ENCODE measurements at places on chromosomes 3 and 15. TPM values are rescaled to one million over a fixed set of nuclear protein-coding genes. Genes with fewer than 3 reads are reported as not detected.

- no peak overlapping the region for H3K4me3 ChIP-seq
- no peak for DNase-seq
- H3K27me3 ChIP-seq, result peaks cover 54% of the 10 kb centered on the region
Measured at GRCh38 chr3:128011140-128011539, 41.1 kb upstream of the SEC61A1 start.

DNA sequence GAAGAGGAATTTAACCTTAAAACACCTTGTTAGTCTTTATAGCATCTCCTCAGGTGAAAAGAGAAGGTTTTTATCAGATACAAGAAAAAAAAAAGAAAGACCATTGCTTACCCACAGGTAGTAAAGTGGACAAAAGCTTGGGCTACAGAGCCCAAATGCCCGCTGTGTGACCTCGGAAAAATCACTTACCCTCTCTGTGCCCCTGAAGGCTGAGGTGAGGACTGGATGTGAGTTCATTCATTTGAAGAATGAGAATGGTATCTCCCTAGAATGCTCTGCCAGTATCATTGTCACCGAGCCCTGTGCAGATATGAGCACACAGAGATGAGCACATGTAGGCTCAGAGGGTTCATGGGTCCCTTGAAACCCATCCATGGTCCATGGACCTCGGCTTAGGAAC is 17.6 kb upstream of the FAM240A start:
- no peaks in the 10 kb centered on the region for H3K27me3 ChIP-seq
- no peak overlapping the region for H3K27ac ChIP-seq
- no peaks in the 10 kb centered on the region for H3K4me1 ChIP-seq

DNA sequence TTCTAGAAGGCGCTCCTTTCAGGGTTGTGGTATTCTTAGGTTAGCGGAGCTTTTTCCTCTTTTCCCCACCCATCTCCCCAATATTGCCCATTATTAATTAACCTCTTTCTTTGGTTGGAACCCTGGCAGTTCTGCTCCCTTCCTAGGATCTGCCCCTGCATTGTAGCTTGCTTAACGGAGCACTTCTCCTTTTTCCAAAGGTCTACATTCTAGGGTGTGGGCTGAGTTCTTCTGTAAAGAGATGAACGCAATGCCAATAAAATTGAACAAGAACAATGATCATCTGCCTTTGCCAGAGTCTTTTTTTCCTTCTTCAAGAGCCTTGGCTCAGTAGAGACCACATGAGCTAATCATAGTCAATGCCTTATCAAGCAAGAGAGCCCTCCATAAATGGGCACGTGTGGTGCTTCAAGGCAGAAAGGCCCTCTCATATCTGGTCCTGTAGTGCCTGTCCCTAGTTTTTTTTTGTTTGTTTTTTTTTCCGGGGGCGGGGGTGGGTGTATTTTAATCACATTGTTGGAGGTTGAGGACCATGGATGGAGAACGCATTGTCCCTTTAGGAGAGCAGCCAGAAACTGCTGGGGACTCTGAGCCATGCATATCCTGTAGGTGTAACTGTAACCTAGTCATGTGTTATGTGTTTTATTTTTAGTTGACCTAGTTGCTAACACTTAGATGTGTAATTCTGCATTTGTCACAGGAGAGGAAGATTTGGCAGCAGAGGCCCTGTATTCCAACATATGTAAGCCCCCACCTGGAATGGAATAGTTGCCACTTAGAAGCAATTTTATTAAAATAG is 64.7 kb upstream of the ACAD9 start:
- H3K36me3 ChIP-seq, result peaks cover 20% of the 10 kb centered on the region
- DNase-seq, result no peak
- H3K4me3 ChIP-seq, result no peak overlapping the region
- H3K27me3 ChIP-seq, result no peaks in the 10 kb centered on the region
- no peak overlapping the region for H3K27ac ChIP-seq

DNA sequence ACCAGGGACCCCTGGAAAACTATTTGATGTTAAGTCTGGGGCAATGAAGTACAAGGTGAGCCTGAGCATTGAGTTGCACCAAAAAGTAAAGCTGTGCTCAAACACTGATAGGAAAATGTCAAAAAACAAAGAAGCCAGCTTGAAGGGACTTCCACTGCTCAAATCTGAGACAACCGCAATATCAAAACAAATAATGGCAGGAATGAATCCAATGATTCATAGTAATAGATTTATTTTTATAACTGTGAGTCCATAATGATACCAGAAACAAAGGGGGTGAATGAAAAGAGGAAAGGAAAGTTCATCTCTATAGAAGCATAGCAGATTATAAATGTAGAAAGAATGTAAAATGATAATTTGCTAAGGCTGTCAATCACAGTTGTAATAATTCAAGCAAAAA is 237.3 kb upstream of the ZBTB20 start:
- no peaks in the 10 kb centered on the region for H3K27me3 ChIP-seq
- H3K4me3 ChIP-seq, result no peak overlapping the region

GRCh38 chr3:63661242-63661641 is 8.8 kb downstream of the SNTN start:
- no peaks in the 10 kb centered on the region for H3K4me1 ChIP-seq
- H3K27ac ChIP-seq, result no peak overlapping the region
- DNase-seq, result no peak
- H3K36me3 ChIP-seq, result no peaks in the 10 kb centered on the region
- H3K27me3 ChIP-seq, result no peaks in the 10 kb centered on the region
- no peak overlapping the region for H3K4me3 ChIP-seq

DNA sequence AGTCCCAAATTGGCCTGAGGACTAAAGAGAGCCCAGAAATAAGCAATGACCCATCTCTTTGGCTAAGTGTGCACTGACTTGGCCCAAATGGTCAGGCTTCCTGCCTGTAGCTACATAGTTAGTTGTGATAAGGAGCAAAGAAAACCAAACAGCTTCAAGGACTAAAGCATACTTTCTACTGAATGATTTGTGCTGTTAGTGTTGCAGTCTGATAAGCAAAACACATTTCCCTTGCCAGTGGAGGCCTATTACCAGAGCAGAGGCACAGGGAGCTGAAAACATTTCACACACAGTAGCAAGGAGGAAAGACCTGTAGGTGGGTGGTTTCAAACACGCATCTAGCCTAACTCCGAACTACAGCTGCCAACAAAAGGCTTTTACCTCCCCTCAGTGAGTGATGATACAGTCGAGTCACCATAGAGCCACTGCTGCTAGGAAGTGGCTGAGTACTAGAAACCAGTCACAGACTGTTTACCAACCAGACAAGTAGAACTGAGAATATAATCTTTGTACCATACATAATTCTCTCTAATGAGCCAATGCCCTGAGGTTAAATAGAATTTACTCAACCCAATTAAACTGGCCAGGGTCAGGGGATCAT is 222.3 kb upstream of the THBS1 start:
- no peak for DNase-seq
- no peaks in the 10 kb centered on the region for H3K36me3 ChIP-seq
- H3K4me1 ChIP-seq, result peaks cover 30% of the 10 kb centered on the region
- H3K4me3 ChIP-seq, result no peak overlapping the region
- peak overlapping the region; percentile 71 for H3K27ac ChIP-seq

Gene TPM1
- 5,861 TPM for total RNA-seq

GRCh38 chr3:19994796-19995195 is 17.3 kb downstream of the PP2D1 start:
- no peak for DNase-seq
- H3K27me3 ChIP-seq, result no peaks in the 10 kb centered on the region
- H3K4me1 ChIP-seq, result no peaks in the 10 kb centered on the region

GRCh38 chr3:16840101-16840424 is 44.7 kb upstream of the PLCL2 start:
- H3K4me3 ChIP-seq, result no peak overlapping the region
- no peaks in the 10 kb centered on the region for H3K27me3 ChIP-seq
- DNase-seq, result no peak
- H3K36me3 ChIP-seq, result no peaks in the 10 kb centered on the region

Gene HTR3C
- not detected for total RNA-seq

DNA sequence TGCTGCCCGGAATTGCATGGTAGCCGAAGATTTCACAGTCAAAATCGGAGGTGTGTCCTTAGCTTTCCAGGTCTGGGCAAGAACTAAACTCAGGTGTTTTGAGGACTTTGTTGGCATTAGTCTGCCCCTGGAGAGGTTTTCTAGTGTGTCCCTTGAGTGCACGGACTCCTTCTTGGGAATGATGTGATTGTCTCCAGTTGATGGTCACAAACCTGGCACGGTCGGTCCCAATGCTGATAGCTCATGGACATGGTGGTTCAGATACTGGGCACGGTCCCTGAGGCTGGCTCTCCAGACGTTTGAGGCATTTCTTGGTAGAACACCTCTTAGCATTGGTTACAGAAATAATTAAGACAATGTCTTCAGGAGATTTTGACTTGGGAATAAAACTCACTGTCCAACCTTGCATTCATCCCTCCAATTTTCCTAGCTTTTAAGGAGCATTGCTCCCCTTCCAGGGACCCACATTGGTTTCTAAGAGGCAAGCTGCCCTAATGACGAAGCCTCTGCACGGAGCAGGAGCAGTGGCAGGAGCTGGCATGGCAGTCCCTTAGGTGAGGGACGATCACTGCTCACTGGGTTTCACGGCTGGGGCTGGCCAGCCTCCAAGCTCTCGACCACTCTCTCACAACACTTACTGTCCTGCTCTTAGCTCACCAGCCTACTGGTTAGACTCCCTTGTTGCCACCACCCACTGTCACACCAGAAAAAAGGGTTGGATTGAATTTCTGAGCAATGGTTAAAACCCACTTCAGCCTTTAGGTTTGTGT is 68.1 kb downstream of the PGPEP1L start:
- no peaks in the 10 kb centered on the region for H3K27me3 ChIP-seq
- peaks cover 86% of the 10 kb centered on the region for H3K36me3 ChIP-seq
- no peak overlapping the region for H3K4me3 ChIP-seq

Gene AHSG
- not detected for total RNA-seq

DNA sequence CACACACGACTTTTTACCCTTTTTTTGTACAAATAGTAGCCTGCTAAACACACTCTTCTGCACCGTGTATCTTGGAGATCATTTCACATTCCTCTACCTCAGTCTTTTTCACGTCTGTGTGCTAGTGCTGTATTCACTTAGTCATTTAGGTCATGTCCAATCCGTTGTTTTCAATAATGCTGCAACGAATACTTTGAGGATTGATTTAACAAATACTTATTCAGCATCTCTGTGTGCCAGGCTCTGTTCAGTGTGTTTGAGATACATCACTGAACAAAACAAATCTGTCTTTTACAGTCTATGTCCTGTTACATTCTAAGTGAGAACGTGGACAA is 882 bp downstream of the JMJD7 start:
- H3K4me1 ChIP-seq, result peaks cover 24% of the 10 kb centered on the region
- no peaks in the 10 kb centered on the region for H3K27me3 ChIP-seq
- H3K4me3 ChIP-seq, result peak overlapping the region; percentile 74
- H3K27ac ChIP-seq, result peak overlapping the region; percentile 90

DNA sequence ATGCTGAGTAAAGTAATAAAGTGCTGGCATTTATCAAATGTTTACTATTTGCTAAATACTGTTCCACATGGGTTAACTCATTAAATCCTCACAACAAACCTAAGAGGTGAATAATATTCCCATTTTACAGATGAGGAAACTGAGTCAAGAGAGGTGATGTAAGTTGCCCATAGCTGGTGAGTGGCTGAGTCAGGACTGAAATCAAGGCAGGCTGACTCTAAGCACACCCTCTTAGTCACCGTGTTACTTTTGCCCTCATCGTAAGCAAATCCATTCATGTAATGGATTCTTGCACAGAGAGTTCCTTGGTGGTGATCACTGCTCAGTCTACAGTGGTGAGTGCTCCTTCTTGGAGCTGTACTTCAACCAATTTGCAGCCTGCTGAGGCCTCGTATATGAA is 28.9 kb upstream of the PTX3 start:
- no peaks in the 10 kb centered on the region for H3K4me1 ChIP-seq
- DNase-seq, result no peak
- no peaks in the 10 kb centered on the region for H3K36me3 ChIP-seq
- H3K4me3 ChIP-seq, result no peak overlapping the region
- H3K27ac ChIP-seq, result no peak overlapping the region

DNA sequence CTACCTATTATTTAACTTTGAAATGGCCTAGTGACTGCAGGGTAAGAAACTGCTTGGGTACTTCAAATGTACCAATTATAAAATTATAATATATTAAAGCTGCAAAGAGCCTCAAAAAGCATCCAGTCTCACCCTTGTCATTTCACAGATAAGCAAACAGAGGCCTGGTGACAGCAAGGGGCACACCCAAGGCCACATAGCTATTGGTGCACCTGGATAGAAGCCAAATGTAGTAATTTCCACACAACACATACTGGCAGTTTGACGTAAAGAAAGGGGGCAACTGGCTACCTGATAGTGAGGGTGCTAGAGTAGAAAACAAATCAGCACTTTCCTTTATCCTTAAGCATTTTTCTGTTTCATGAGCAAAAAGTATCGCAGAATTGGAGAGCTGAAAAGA is 51.1 kb downstream of the IFT57 start:
- no peaks in the 10 kb centered on the region for H3K27me3 ChIP-seq
- no peak overlapping the region for H3K4me3 ChIP-seq
- no peak overlapping the region for H3K27ac ChIP-seq
- no peak for DNase-seq
- no peaks in the 10 kb centered on the region for H3K4me1 ChIP-seq

GRCh38 chr3:103308921-103309320 is 874.1 kb downstream of the ZPLD1 start:
- H3K4me1 ChIP-seq, result no peaks in the 10 kb centered on the region
- DNase-seq, result no peak

- H3K27ac ChIP-seq, result no peak overlapping the region
- H3K4me3 ChIP-seq, result no peak overlapping the region
- no peaks in the 10 kb centered on the region for H3K36me3 ChIP-seq
Measured at GRCh38 chr3:9169326-9169725, 80.1 kb downstream of the SRGAP3 start.

DNA sequence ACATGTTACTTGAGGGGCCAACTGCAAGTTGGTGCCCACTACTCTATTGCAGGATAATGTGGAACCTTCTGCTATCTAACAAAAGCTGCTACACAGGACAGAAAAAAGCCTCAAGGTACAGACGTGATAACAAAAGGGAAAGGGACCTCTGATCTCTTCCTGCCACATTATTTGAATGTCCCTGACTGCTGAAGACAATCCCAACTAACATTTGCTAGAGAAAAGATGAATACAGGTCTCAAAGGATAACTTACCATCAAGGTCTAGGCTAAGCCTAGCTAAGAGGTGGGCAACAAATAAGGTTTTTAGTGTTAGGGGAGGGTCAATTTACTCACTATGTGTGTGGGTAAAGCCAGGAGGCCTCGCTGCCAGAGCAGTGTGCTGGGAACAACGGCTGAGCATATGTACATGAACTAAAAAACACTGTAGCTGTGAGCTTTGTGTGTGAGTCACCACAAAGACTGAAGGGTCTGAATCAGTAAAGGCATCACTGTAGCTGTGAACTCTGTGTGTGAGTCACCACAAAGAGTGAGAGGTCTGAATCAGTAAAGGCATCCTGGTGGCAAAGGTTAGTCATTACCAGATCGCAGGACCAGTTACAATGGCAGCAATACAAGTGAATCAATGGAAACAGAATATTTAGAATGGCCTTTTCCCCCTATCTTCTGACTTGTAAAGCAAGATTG is 111.7 kb downstream of the LMLN start:
- H3K36me3 ChIP-seq, result no peaks in the 10 kb centered on the region
- H3K4me1 ChIP-seq, result no peaks in the 10 kb centered on the region
- DNase-seq, result no peak
- H3K4me3 ChIP-seq, result no peak overlapping the region

- H3K27ac ChIP-seq, result no peak overlapping the region
- no peaks in the 10 kb centered on the region for H3K36me3 ChIP-seq
- no peak overlapping the region for H3K4me3 ChIP-seq
- no peaks in the 10 kb centered on the region for H3K27me3 ChIP-seq
- no peak for DNase-seq
Measured at GRCh38 chr15:28026764-28027713, 72.1 kb downstream of the OCA2 start.

GRCh38 chr15:22888120-22888859 is 49.8 kb downstream of the NIPA2 start:
- no peaks in the 10 kb centered on the region for H3K4me1 ChIP-seq
- no peak overlapping the region for H3K27ac ChIP-seq
- no peak for DNase-seq
- H3K27me3 ChIP-seq, result no peaks in the 10 kb centered on the region
